Camera-type eye (tissue), 1 donor: ENCODE measurements at places on chromosomes 4 and X. TPM values are rescaled to one million over a fixed set of nuclear protein-coding genes. Genes with fewer than 3 reads are reported as not detected.

The PCDH7 gene
- 84.9 TPM for total RNA-seq

The UGT2A3 gene
- 0.22 TPM for total RNA-seq

The EREG gene
- 0.27 TPM for total RNA-seq

The FAM133A gene
- 1.4 TPM for total RNA-seq

The MOSPD2 gene
- total RNA-seq, result 37.2 TPM
